Cardiac septum (tissue), 1 donor: ENCODE measurements at places on chromosomes 13 and 19. TPM values are rescaled to one million over a fixed set of nuclear protein-coding genes. Genes with fewer than 3 reads are reported as not detected.

Gene TMPRSS9
- not detected for total RNA-seq

DNA sequence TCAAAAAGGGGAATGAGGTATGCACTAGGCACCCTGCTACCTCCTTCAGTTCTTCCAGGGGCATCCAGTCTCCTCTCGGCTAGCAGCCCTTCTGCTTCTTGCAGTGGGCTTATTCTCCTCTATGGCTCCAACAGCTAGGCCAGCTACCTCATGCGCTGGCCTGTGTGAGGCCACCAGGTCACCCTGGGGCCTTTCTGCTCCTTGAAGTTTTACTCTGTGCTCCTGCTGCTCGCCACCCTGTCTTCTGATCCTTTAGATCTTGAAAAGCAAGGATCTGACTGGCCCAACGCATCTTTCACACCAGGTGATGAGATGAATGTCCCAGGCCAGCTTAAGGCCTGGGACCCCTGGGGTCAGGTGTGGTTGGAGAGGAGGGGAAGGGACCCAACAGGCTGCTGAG is 66.2 kb downstream of the RUBCNL start:
- no peak for DNase-seq

Gene ERICH6B
- total RNA-seq: not detected

DNA sequence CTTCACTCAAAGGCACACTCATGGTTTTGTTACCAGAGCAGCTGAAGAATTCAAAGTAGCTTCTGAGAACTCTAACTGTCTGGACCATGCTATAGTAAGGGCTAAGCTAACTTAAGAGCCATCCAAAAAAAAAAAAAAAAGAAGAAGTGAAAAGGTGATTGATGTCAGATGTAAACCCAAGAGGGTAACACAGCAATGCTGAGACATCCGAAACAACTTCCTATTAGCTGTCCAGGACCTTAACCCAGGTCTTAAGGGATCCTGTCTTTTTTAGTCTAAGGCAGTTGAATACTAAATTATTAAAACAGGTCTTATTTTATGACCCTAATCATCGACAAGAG is 11.2 kb upstream of the RAB20 start:
- no peak for DNase-seq

Gene PSMC4
- total RNA-seq: 70.2 TPM

- DNase-seq: no peak
These were observed 1.3 kb upstream of the INTS6 start for GRCh38 chr13:51453959-51454703.

GRCh38 chr19:4007836-4008539 is 452 bp downstream of the PIAS4 start:
- DNase-seq: no peak

- no peak for DNase-seq
These were observed 546.0 kb upstream of the PCDH9 start for GRCh38 chr13:67776151-67776550.

DNA sequence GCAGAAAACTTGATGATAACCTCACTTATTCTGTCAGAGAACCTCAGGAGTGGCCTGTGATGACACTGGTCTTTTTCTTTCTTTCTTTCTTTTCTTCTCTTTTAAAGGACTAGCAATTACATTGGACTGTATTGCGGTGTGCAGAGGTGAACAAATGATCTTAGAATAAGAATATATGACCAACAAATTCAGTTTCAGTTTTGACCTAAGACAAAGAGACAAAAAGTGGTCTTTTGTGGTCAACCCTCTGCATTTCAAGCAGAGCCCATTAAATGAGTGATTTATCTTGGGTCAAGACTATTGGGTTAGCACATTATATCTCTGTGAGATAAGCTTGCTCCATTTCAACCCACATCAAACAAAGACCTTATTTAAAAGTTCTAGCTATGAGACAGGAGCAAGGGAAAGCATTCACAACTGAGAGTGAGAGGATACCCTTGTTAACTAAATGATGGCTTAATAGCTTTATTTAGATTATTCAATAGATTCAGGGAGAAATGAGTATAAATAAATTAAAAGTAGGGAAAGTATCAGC is 644.4 kb downstream of the PCDH9 start:
- no peak for DNase-seq

- DNase-seq: no peak
These were observed 54.8 kb downstream of the CELF5 start for GRCh38 chr19:3279306-3279705.

DNA sequence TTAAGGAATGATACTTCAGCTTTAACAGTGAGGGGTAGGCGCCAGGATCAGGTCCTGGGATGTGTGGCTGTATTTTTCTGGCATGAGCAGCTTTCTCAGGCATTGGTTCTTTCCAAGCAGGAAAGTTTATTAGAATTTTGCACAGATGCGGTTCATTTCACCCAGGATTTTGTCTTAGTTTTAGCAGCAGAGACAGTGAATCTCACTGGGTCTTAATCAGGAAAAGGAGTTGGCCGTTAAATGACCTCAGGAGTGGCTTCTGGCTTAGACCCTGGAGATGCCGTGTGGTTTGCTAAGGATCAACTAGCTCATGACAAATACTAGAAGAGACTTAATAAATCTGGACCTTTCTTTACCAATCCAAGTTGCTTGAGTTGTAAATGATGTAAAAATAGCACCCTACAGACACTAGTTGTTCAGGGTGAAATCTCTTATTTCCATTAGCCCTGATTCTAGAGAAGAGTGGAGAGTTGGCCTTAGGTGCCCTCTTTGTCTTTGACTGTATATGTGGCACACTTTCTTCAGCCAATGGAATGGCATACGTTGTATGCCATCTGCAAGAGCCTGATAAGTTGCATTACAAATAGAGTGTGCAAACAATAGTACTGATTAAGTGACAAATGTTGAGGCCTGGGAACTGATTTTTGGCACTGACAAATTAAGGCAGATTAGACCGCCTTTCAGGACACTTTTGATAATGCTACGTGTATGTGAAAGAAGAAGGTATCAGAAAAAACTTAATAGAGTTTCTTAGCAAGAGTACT is 34.0 kb downstream of the LRCH1 start:
- no peak for DNase-seq

DNA sequence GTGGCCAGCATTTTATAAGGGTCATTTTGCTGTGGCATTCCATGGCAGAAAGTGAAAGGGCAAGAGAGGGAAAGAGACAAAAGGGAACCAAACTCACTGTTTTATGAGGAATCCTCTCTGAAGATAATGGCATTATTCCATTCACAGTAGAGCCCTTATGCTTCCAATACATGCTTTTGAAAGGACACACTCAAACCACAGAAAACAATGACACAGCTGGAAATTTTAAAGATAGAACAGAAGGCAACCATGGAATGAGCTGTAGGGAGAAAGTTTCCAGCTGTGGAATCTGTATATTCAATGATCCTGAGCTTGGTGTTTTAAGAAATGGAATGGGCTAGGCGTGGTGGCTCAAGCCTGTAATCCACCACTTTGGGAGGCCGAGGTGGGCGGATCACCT is 677.4 kb downstream of the SLITRK1 start:
- no peak for DNase-seq

DNA sequence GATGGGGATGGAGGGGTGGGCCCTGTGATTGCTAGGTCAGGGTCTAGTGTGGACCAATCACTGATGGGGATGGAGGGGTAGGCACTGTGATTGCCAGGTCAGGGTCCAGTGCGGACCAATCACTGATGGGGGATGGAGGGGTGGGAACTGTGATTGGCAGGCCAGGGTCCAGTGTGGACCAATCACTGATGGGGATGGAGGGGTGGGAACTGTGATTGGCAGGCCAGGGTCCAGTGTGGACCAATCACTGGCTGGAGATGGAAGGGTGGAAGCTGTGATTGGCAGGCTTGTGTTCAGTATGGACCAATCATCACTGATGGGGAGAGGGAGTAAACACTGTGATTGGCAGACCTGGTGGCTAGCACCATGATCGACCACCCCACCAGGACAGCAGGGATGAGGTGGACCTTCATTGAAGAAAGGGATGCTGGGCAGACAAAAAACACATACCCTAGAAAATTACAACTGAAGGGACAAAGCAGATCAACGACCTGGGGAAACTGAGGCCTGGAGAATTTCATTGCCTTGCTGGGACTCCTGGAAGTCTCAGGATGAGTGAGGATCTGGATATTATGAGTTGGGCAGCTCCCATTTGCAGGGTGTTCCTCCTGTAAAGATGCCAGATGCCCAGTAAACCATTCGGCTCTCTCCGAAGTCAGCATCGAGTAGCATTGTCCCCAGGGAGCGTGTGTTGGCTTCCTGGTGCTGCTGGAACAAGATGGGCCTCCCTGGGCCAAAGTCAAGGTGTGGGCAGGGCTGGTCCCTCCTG is 15.5 kb downstream of the TMPRSS9 start:
- no peak for DNase-seq

Gene MBD3L3
- not detected for total RNA-seq

Gene TNNI3
- 7,865 TPM for total RNA-seq

DNA sequence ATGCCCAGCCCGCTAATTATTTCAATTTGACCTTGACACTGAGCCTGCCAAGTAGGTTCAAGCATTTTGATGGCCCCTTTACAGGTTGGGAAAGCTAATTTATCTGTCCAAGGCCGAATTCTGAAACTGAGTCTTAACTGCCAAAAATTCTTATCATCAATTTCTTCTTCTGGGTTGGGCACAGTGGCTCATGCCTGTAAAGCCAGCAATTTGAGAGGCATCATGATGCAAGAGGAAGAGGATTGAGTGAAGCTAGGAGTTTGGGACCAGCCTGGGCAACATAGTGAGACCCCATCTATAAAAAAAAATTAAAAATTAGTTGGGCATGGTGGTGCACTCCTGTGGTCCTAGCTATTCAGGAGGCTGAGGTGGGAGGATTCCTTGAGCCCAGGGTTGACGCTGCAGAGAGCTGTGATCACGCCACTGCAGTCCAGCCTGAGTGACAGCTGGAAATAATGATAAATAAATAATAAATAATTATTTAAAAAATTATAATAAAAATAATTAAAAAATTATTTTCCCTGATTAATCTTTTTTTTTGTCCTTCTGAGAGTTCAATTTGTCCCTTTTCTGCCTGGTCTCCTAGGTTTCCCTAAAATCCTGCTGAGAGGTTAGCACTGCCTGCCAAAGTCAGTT is 1.3 kb upstream of the LDLR start:
- no peak for DNase-seq

DNA sequence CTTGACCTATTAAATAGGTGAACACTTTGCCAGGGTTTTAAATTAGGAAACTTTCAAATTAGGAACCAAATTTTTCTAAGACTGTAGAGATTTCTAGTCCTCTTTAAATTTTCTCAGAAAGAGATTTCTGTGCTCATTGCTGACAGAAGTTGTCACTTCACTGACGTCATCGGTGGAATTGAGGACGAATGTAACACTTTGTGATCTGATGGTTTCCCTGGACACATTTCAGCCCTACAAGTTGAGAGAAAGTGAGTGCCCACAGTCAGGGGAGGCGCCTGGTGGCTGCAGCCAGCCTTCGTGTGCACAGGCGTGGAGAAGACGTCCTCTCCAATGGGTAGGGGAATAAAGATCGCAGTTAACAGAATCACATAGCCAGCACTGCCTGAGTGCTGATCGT is 396.5 kb upstream of the TSHZ3 start:
- no peak for DNase-seq

GRCh38 chr13:32047088-32047487 is 15.5 kb downstream of the FRY start:
- DNase-seq: no peak

DNA sequence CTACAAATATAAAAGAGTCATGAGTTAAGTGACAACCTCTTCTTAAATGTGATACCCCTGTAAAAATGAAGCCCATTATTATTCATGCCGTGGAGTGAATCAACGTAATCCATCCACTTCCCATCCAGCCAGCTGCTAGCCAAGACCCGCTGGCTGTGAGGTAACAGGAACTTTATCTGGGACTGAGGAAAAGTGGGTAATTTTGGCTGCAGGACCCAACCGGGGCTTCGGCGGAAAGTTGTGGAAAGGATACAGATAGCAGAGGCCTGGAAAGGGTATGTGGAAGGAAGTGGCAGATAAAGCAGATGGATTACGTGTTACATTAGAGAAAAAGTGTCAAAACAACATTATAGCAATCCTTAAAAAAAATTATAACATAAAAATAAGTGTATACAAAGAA is 48.3 kb downstream of the SLC7A1 start:
- DNase-seq: no peak

Gene TJP3
- total RNA-seq: not detected
